ENCODE measurements at places on chromosomes 11 and 22.

DNA sequence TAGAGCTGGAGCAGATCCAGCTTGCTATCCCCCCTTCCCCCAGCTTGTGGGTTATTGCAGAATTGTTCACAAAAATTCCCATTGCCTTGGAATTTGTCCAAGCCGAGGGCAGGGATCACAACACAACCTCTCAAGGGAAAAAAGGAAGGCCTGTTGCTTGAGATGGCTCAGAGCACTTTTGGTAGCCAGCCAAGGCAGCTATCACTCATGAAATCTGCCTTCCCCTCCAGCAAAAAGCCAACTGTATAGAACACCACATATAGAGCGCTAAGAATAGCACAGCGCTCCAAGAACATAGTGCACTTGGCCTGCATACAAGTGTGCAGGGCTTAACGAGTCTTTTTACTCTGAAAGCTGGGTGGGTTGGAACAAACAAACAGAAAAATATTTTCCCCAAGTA, 46.2 kb downstream of the FAM83F start:
- H3K36me3 ChIP-seq: peaks cover 9% of the 10 kb centered on the region
- H3K27ac ChIP-seq: no peak overlapping the region
- no peak for DNase-seq
- H3K4me3 ChIP-seq: no peak overlapping the region
- peaks cover 16% of the 10 kb centered on the region for H3K4me1 ChIP-seq

- no peak overlapping the region for H3K4me3 ChIP-seq
- DNase-seq: no peak
- H3K4me1 ChIP-seq: no peaks in the 10 kb centered on the region
- no peaks in the 10 kb centered on the region for H3K36me3 ChIP-seq
- no peak overlapping the region for H3K27ac ChIP-seq
- no peaks in the 10 kb centered on the region for H3K27me3 ChIP-seq
Observed at GRCh38 chr11:41613326-41613725, 153.9 kb upstream of the LRRC4C start.

- no peak overlapping the region for H3K4me3 ChIP-seq
- no peaks in the 10 kb centered on the region for H3K27me3 ChIP-seq
- DNase-seq: no peak
- peaks cover 3% of the 10 kb centered on the region for H3K36me3 ChIP-seq
- H3K4me1 ChIP-seq: peaks cover 11% of the 10 kb centered on the region
Observed at GRCh38 chr22:38239101-38239761, 33.6 kb downstream of the TMEM184B start.

GRCh38 chr11:120208777-120209176, 2.1 kb upstream of the OAF start:
- peaks cover 51% of the 10 kb centered on the region for H3K27me3 ChIP-seq
- H3K4me1 ChIP-seq: peaks cover 18% of the 10 kb centered on the region
- DNase-seq: no peak
- H3K27ac ChIP-seq: no peak overlapping the region
- H3K36me3 ChIP-seq: peaks cover 5% of the 10 kb centered on the region

GRCh38 chr11:6468712-6469495, 4.8 kb downstream of the TRIM3 start:
- H3K27me3 ChIP-seq: no peaks in the 10 kb centered on the region
- no peak for DNase-seq
- H3K27ac ChIP-seq: no peak overlapping the region
- peaks cover 10% of the 10 kb centered on the region for H3K36me3 ChIP-seq

GRCh38 chr11:133506551-133507094, 25.7 kb downstream of the OPCML start:
- no peak overlapping the region for H3K4me3 ChIP-seq
- H3K27me3 ChIP-seq: peaks cover 11% of the 10 kb centered on the region
- DNase-seq: no peak
- H3K36me3 ChIP-seq: no peaks in the 10 kb centered on the region
- no peaks in the 10 kb centered on the region for H3K4me1 ChIP-seq

- H3K27me3 ChIP-seq: peaks cover 26% of the 10 kb centered on the region
- H3K27ac ChIP-seq: no peak overlapping the region
- DNase-seq: no peak
- peaks cover 3% of the 10 kb centered on the region for H3K36me3 ChIP-seq
Observed at GRCh38 chr22:38041760-38042487, 15.3 kb upstream of the PICK1 start.

GRCh38 chr22:47062126-47062525, 299.7 kb downstream of the TBC1D22A start:
- peaks cover 8% of the 10 kb centered on the region for H3K36me3 ChIP-seq
- no peak overlapping the region for H3K4me3 ChIP-seq
- DNase-seq: no peak
- no peak overlapping the region for H3K27ac ChIP-seq
- H3K27me3 ChIP-seq: no peaks in the 10 kb centered on the region

DNA sequence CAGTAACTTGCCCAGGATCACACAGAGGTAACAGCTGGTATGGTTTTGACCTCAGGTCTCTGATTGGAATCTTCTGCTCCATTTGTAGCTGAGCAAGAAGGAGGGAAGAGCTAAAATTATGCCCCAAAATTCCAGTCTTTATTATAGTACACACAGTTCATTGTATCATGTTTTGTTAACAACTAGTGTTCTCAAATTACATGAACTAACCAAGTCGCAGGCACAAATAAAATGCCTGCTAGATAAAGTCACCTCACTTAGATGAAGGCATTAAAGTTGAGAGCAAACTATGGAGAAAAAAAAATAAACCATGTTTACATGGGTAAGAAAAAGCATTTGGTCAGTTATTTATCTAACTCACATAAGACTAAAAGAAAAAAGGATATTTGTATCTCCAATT, 58.8 kb downstream of the PDGFD start:
- H3K27ac ChIP-seq: no peak overlapping the region
- no peaks in the 10 kb centered on the region for H3K27me3 ChIP-seq
- H3K4me3 ChIP-seq: no peak overlapping the region

DNA sequence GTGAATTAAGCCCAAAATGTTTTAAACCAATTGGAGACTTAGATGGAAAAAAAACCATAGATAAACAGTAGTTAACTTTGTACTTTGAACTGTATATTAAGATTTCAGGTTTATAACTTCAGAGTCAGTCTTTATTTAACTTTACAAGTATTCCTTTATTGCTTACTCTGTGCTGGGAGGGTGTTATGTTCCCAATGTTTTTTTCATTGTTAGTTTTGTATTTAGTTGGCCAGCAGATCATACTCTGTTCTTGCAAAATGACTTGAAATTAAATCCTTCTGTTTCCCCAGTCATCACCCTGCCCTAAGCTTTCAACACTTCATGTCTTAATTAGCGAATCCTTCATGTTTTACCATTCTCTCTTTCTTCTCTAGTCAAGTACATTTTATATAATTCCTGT, 25.3 kb downstream of the SIK2 start:
- no peak for DNase-seq
- H3K4me1 ChIP-seq: peaks cover 7% of the 10 kb centered on the region
- peaks cover 14% of the 10 kb centered on the region for H3K36me3 ChIP-seq
- no peak overlapping the region for H3K27ac ChIP-seq
- no peaks in the 10 kb centered on the region for H3K27me3 ChIP-seq

DNA sequence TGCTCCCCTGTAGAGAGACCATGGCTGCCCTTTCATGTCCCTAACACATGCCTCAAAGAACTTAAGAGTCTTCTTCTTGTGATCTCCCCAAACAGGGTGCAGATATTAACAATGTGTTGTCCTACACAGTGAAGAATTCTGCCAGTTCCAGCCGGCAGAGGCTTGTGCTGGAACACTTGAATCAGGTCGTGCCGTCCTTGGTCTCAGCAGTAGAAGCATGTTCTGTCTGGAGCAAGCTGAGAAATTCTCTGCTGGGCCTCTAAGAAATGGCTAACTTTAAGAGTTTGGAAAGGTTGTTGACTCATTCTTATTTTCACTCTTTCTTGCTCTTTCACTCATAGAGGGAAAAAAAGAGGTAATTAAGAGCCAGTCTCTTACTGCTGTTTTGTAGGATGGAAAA, 71.1 kb upstream of the SLC25A18 start:
- no peak for DNase-seq
- H3K4me3 ChIP-seq: no peak overlapping the region
- peaks cover 6% of the 10 kb centered on the region for H3K27me3 ChIP-seq
- no peaks in the 10 kb centered on the region for H3K36me3 ChIP-seq
- no peak overlapping the region for H3K27ac ChIP-seq

GRCh38 chr11:96187822-96188221, 155.2 kb downstream of the MAML2 start:
- peak overlapping the region; percentile 72 for H3K4me3 ChIP-seq
- H3K27me3 ChIP-seq: no peaks in the 10 kb centered on the region
- H3K4me1 ChIP-seq: peaks cover 37% of the 10 kb centered on the region
- peaks cover 8% of the 10 kb centered on the region for H3K36me3 ChIP-seq
- no peak for DNase-seq

- H3K4me3 ChIP-seq: peak overlapping the region; percentile 87
- peaks cover 19% of the 10 kb centered on the region for H3K4me1 ChIP-seq
- H3K36me3 ChIP-seq: peaks cover 10% of the 10 kb centered on the region
- no peak overlapping the region for H3K27ac ChIP-seq
Observed at GRCh38 chr11:119729581-119729927, 554 bp upstream of the NECTIN1 start.

- H3K4me3 ChIP-seq: peak within 1 kb of the TSS; percentile 96
- H3K36me3 ChIP-seq: no peaks in the 10 kb centered on the region
- peak; percentile 46 for DNase-seq
- peaks cover 10% of the 10 kb centered on the region for H3K27me3 ChIP-seq
Observed at GRCh38 chr11:122655527-122656072, at the start of gene UBASH3B. Gene UBASH3B (plus strand): TSS chr11:122655722. CDS start chr11:122656050, 328 bp downstream.

GRCh38 chr11:11620173-11620920, 1.5 kb downstream of the GALNT18 start:
- peaks cover 64% of the 10 kb centered on the region for H3K27me3 ChIP-seq
- no peak overlapping the region for H3K27ac ChIP-seq
- H3K4me1 ChIP-seq: peaks cover 2% of the 10 kb centered on the region
- peak overlapping the region; percentile 78 for H3K4me3 ChIP-seq
- no peak for DNase-seq

DNA sequence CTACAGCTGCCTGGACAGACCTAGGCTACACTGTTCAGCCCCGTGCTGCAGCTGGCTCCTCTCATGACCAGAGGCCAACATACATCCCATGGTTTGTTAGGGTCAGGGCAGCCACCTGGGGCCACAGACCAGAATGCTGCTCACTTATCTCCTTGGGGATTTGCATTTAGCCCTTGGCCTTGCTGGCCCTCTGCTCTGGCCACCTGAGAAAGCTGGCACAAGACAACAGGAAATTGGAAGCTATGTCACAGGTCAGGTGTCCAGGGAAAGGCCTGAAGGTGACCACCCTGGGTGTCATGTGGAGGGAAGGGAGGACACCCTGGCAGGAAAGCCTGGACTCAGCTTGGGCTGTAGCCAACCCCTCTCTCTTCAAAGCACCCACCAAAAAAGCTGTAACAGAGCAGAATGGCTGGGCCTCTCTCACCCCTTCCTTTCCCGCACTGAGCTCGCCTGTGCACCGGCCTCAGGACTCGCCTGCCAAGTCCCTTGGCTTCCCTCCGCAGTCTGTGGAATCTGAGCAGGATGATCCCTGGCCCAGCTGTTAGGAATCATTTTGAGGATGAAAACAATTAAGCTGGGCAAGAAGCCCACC, 86.3 kb downstream of the SNX19 start:
- peaks cover 41% of the 10 kb centered on the region for H3K27me3 ChIP-seq
- no peak overlapping the region for H3K4me3 ChIP-seq
- no peaks in the 10 kb centered on the region for H3K4me1 ChIP-seq
- no peak for DNase-seq
- H3K27ac ChIP-seq: no peak overlapping the region

GRCh38 chr11:65403607-65404121, 17.2 kb downstream of the FRMD8 start:
- no peaks in the 10 kb centered on the region for H3K27me3 ChIP-seq
- H3K36me3 ChIP-seq: no peaks in the 10 kb centered on the region
- no peak for DNase-seq
- no peak overlapping the region for H3K4me3 ChIP-seq
- H3K27ac ChIP-seq: no peak overlapping the region

DNA sequence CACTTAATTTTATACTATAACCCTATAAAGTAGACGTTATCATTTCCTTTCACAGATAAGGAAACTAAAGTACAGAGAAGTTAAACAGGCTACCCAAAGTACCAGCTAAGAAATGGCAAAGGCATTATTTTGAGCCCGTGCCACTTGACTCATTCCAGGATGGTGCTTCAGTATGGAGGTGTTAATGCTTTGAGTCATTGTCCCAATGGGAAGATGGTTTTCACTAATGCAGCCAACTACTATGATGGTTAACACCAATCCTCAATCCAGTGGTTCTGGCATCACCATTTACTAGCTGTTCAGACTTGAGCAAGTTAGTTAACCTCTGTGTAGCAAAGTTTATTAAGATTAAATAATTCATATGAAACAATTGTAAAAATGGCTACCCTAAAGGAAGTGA, 123.1 kb upstream of the SLC5A12 start:
- no peak overlapping the region for H3K27ac ChIP-seq
- no peaks in the 10 kb centered on the region for H3K4me1 ChIP-seq
- H3K27me3 ChIP-seq: no peaks in the 10 kb centered on the region
- DNase-seq: no peak

DNA sequence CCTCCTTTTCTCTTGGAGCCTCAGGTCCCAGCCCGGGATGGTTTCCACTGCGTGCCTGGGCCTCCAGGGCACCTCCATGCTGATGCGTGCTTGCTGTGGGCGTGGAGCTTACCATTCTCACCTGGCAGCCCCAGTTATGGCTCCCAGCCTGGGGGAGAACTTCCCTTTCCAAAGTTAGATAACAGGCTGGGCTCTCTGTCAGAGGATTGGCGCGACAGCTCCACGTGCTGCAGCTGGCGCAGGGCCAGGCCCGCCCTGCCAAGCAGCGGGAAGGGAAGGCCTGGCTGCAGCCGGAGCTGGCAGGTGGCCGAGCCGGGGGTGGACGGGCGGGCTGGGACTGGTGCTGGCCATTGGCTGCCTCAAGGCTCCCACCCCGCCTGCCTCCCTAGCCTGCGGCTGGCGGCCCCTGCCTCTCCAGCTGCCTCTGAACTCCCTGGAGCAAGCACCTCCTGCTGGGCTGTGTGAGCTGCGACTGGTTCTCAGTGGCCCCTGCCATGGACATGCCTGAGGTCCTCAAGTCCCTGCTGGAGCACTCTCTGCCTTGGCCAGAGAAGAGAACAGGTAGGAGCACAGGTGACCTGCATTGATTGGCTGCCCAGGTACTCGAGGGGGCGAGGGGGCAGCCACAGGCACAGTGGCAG, 14.6 kb upstream of the TEF start:
- no peak overlapping the region for H3K27ac ChIP-seq
- H3K27me3 ChIP-seq: peaks cover 7% of the 10 kb centered on the region
- peaks cover 2% of the 10 kb centered on the region for H3K36me3 ChIP-seq
- H3K4me3 ChIP-seq: no peak overlapping the region

- H3K4me1 ChIP-seq: peaks cover 2% of the 10 kb centered on the region
- DNase-seq: no peak
- H3K27ac ChIP-seq: no peak overlapping the region
- no peak overlapping the region for H3K4me3 ChIP-seq
Observed at GRCh38 chr22:43370036-43370435, 26.9 kb upstream of the SCUBE1 start.

GRCh38 chr11:313787-314553, at the start of gene IFITM1:
Gene IFITM1 (plus strand): TSS chr11:314040. CDS start chr11:314171, 131 bp downstream.
- peak; percentile 46 for DNase-seq
- no peaks in the 10 kb centered on the region for H3K27me3 ChIP-seq
- peak within 1 kb of the TSS; percentile 98 for H3K27ac ChIP-seq
- H3K4me1 ChIP-seq: peaks cover 49% of the 10 kb centered on the region
- peaks cover 10% of the 10 kb centered on the region for H3K36me3 ChIP-seq
- peak within 1 kb of the TSS; percentile 99 for H3K4me3 ChIP-seq
